Activated CD4-positive, CD25-positive, alpha-beta regulatory T cell (primary cell): ENCODE measurements at places on chromosomes 13 and 19.

- DNase-seq = no peak
Observed at GRCh38 chr13:34522808-34523207, 419.3 kb upstream of the NBEA start.

- DNase-seq = no peak
Observed at GRCh38 chr13:93151277-93151676, 75.3 kb upstream of the GPC6 start.

- no peak for DNase-seq
Observed at GRCh38 chr13:34459856-34460255, 482.2 kb upstream of the NBEA start.

- DNase-seq = no peak
Observed at GRCh38 chr19:55354698-55355212, at the start of gene COX6B2. TSS of gene COX6B2 (minus strand) at chr19:55354719. CDS start at chr19:55354521, 198 bp downstream.

DNA sequence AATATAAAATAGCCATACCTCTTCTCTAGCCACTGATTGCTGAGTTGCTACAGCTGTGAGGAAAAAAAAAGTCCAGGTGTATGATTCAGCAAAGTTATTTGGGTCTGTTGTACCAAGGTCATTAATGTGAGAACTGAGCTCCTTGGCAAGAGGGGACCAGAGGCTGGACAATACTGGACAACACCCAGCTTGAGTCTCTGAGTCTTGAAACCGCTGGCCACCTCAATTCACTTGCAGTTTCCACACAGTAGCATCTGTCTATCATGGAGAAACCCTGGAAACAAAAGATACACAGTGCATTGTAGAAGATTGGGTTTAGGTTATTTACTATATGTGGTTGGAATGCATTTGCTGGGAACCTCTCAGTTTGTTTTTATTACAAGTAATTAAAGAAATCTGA is 60.4 kb downstream of the WDFY2 start:
- DNase-seq = no peak

DNA sequence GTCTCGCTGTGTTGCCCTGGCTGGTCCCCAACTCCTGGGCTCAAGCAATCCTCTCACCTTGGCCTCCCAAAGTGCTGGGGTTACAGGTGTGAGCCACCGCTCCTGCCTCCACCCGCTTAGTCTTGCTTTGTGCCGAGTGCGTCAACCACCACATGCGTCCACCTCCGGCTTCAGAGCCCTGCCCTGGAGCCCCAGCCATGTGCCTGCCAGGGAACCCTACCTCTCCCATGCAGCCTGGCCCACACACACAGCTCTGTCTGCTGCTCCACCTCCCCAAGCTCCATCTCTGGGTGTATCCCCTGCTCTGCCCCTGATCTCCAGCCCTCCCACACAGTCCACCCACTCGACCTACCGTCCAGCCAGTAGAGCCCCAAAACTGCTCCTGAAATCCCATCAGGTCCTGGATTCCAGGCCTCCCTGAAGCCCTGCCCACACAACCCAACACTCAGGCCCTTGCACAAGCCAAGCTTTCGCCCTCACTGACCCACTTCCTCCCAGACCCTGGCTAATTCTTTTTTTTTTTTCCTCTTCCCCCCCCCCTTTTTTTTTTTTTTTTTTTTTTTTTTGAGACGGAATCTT is 9.6 kb downstream of the CYP2F1 start:
- no peak for DNase-seq

GRCh38 chr19:4260613-4261191 is 13.8 kb downstream of the YJU2 start:
- DNase-seq = no peak

GRCh38 chr19:14659874-14660489 is 14.7 kb downstream of the ADGRE3 start:
- no peak for DNase-seq

- DNase-seq = no peak
Observed at GRCh38 chr13:50990065-50990817, 80.7 kb downstream of the RNASEH2B start.
